ENCODE measurements at places on chromosomes 7 and 10. TPM values are rescaled to one million over a fixed set of nuclear protein-coding genes. Genes with fewer than 3 reads are reported as not detected.

MUC3A gene
- not detected for total RNA-seq

MKX gene
- total RNA-seq, result 0.06 TPM

GHRHR gene
- total RNA-seq, result not detected

- DNase-seq, result no peak
Observed at GRCh38 chr10:18988338-18988737, 60.3 kb upstream of the MALRD1 start.

DNA sequence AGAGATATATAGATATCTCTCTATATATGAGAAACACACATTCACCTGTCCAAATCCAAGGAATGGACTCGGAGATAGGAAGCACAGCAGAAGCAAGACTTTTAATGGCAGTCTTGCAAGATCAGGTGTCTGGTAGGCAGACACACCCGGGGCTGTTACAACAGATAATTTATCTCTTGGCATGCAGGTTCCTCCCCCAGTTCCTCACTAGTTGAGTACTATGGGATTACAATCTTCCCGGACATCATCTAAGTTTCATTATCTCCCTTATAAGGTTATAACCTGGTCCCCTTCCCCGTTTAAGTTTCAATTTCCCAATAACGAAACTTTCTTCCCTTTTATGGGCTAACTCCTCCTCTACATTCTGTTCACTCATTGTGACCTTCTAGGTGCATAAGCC lies 399.3 kb downstream of the PPP1R3A start:
- DNase-seq, result peak; percentile 25

DNA sequence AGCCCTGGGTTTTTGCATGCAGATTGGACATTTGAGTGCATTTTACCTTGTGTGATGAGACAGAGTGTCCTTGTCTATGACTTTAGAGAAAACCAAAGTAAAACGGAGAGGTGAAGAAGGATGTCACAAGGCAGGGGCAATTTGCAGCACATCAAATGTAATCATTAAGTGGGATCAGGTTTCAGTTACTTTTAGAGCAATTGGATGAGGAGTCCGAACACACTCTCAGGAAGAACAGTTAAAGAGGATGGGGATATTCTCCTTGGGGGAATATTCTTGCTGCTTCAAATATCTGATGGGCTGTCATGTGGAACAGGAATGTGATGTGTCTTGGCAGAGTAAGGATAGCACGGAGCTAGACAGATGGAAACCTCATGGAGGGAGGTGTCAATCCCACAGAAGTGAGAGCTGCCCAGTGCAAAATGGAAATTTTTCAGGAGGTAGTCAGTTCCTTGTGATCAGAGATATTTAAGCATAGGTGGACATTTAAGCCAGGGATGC lies 757 bp downstream of the RAB19 start:
- DNase-seq, result peak; percentile 79

DNA sequence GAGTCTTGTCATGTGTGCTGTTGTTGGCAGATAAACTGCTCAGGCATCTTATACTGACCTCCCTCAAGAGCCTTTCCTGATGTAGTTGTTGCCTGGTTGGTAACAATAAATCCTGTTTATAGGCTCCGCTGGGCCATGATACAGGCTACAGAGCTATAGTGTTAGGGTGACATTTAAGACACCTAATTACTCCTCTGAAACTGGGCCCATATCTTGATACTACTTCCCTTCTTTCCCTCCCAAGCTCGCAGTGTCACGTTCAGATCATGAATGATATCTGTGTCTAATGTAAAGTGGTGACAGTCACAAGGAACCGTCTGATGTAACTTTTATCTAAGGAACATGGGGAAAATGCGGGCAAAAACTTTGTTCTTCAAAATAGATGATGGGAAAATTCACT lies 35.4 kb downstream of the CROT start:
- DNase-seq, result no peak

Data from epithelial cell of proximal tubule (primary cell).